ENCODE measurements at places on chromosomes 7 and 10.
A peak's percentile ranks its signal among the peaks of the same experiment; 100 is the strongest.

GRCh38 chr7:104137971-104138370, 69.8 kb downstream of the ORC5 start:
- no peak for DNase-seq

DNA sequence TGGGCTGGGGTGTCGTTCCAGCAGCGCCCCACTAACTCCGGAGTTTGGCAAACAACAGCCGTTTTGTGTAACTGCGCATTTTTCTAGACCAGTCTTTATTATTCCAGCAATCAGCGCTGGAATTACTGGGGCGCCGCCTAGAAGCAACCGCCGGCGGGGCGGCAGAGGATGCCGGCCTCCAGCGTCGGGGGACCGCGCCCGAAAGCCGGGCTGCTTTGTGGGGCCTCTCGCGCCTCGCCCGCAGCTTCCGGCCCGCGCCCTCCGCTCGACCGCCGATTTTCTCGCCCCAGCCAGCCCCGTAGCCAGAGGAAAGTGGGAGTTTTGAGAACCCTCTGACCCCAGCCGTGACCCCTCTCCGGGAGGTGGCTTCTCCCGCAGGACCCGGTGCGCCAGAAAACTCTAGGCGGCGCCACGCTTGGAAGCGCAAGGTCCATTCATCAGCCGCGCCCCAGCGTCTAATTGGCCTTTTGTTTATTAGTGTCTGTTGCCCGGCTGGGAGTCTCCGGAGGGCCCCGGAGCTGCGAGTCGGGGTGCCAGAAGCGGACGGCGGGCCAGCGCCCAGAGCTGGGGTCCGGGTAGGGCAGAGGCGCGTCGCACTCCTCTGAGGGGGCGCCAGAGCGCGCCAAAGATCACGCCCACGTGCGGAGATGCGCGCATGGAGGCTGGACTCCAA, 10.7 kb downstream of the EMX2 start:
- DNase-seq = no peak

DNA sequence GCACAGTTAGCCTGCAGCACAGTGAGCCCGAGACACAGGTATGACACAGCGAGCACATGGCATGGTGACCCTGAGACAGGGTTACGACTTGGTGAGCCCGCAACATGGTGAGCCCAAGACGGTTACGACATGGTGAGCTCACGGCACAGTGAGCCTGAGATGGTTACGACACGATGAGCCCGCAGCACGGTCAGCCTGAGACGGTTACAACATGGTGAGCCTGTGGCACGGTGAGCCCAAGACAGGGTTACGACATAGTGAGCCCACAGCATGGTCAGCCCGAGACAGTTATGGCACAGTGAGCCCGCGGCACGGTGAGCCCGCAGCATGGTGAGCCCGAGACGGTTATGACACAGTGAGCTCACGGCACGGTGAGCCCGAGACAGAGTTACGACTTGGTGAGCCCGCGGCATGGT, 156.1 kb downstream of the MAD1L1 start:
- no peak for DNase-seq

GRCh38 chr10:52011118-52011517, 303.0 kb upstream of the DKK1 start:
- DNase-seq = no peak

- no peak for DNase-seq
Observed at GRCh38 chr10:359093-359492, 223.8 kb downstream of the ZMYND11 start.

- no peak for DNase-seq
Observed at GRCh38 chr7:12771378-12771877, 84.0 kb downstream of the ARL4A start.

DNA sequence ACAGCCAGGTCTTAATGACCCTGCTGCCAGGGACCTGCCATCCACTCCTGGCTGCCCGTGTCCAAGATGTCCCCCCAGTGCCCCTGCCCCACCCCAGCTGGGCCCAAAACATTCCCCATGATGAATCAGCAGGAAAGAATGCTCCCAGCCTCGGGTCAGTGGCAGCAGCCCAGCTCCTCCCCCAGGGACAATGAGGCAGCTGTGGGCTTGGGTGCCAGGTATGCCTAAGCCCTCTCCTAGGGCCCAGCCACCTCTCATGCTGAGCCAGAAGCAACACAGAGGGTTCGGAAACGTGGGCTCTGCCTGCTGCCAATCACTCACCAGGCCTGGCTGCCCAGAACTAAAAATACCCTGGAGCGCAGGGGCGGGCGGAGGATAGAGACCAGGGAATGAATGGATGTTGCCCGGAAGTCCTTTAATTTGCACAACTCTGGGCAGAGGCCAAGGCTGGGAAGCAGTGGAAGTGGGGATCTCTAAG, 1.5 kb upstream of the LOXL4 start:
- DNase-seq = no peak

DNA sequence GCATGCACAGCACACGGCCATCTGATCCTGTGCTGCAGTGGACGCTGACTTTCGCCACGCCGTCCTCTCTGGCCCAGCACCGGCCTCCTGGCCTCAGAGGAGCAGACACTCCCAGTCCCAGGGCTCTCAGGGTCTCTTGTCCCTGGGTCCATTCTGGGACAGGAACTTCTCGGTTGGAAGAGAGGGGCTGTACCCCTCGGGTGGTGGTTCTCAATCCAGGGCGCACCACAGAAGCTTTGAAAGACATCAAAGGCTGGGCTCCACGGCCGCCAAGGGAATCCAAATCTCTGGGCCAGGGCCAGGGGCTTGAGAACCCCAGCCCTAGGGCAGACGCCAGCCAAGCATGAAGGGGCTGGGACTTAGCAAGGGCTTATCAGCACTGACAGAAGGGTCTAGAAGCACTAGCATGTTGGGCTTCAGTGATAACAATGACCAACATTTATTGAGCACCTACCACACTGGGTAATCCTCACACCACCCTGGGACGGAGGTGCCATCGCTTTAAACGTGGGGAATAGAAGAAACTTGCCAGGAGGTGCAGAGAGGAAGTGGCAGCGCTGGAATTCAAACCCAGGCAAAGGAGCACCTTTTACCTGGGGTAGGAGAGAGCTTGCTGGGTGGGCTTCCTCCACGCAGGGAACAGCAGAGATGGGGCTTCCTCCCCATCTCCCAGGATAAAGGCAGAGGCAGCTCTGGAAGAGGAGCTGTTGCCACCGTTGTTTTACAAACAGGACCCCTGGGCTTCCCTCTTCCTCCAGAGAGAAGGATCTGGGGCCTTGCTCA, 1.8 kb upstream of the PYROXD2 start:
- no peak for DNase-seq

DNA sequence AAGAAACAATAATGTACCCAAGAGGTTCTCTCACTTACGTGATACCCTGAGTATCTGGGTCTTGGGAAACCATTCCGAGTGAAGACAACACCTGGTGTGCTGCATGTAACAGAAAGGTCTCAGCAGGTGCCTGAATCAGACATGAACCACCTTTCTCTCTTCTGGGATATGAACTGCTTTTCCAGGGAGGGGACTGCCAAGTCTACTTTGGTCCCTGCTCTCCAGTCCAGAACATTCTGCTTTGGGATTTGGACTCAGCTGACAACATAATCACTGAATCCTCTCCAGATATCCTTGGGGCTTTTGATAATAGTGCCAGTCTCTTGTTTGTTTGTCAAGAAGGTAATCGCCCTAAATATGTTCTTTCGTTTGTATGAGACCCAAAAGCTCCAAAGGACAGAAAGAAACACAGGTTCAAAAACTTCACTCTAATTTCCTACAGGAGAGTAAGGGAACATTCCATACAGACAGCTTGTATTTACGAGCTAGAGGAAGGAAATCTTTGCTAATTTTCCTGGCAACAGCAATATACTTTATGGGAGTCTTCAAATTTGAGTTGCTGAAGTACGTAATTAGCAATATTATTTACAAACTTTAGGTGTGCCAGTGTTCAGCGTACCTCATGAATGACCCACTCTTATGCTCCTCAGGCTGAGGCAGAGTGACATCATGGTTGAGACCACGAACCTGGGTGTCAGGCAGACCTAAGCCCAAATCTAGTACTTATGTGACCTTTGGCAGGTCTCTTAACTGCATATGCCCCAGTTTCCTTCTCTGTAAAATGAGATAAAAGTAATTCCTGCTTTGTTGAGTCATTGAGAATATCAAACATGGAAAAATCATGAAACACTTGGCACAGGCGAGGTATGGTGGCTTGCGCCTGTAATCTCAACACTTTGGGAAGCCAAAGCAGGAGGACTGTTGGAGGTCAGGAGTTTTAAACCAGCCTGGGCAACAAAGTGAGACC, 5.4 kb downstream of the ABLIM1 start:
- peak; percentile 27 for DNase-seq

- DNase-seq = no peak
Observed at GRCh38 chr10:34249634-34250033, 565.5 kb downstream of the PARD3 start.

DNA sequence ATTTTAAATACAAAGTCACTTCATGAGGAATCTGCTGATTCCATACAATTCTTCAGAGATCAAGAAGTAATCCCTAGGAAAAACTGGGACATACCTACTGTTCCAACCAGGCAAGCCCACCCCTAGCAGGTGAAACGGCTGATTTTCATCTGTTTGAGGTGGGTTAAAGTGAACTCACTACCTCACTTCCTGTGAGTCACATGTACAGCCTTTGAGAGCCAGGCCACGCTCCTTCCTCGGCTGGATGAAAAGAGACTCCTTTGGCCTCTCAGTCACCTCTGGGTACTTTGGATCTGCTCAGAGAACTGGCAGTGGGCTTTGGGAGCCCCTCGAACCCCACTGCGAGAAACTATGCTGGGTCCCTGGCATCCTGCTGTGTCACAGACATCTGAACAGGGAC, 68.2 kb downstream of the CHST15 start:
- DNase-seq = no peak

GRCh38 chr7:74217455-74218342, 7.9 kb downstream of the LAT2 start:
- no peak for DNase-seq

GRCh38 chr7:103348452-103348851, 1.0 kb downstream of the PSMC2 start:
- DNase-seq = no peak

DNA sequence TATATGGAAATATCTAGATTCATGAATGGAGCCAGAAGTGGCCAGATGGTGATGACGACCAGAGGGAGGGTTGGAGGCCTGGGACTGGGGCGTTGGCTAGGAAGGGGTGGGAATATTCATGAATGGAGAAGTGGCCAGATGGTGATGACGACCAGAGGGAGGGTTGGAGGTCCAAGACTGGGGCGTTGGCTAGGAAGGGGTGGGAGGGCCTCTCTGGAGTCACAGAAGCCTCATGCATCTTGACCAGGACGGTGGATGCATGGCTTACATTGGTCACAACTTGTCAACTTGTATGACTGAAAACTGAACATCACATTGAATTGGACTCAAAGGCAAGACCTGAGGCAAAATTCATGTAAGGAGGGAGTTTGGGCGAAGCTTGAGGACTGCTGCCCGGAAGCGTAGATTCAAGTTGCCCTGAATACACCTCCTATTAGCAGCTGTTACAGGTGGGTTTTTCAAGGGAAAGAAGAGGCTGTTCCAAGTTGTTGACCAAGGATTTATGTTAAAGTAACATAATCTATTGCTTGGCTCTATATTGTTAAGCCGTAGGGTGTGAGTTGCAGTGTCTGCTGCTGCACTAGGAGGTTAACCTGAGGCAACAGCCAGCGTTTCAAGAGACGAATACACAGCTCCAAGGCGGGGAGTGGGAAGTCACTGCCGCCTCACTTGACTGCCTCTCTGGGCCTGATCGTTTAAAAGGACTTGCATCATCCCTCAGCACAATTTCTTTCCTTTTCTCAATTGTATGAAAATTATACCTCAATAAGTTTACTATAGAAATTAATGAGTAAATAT, 55.1 kb upstream of the FAM20C start:
- no peak for DNase-seq

- no peak for DNase-seq
Observed at GRCh38 chr7:129427526-129428045, 6.6 kb upstream of the STRIP2 start.

DNA sequence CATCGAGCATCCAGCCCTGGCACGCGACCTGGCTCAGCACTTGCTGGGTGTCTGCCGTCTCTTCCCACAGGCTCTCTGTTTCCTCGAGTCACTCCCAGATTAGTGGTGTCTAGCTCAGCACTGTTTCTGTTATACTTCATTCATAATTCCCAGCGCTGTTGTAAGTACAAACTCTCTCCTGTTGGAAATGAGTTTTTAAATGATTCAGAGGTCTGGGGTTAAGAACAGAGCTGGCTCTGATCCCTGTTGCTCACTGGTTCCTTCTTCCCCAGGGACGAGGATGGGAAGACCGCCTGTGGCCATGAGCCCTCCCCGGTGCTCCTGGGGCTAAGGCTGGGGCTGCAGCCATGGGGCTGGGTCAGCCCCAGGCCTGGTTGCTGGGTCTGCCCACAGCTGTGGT, 17.3 kb upstream of the C10orf95 start:
- DNase-seq = no peak

- DNase-seq = no peak
Observed at GRCh38 chr10:119190353-119190752, 11.7 kb upstream of the PRDX3 start.

DNA sequence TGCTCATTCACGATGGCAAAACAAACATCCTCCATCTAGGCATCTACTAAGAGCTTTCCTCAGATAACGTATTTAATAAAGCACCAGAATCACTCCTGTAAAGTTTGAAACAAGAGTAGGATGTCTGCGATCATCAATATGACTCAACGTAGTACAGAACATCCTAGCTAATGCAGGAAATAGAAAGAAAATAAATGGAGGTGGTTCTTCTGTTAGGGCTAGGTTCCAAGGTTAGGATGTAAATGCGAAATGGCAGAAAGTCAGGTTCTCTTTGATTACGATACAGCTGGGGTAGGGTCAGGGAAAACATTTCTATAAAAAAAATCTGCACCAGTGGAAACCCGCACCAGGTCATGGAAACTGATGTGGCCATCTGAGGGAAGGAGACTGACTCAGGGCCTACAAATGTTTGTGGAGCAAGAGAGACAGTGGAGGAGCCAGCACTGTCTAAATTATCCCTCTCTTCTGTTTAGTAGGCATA, 29.1 kb downstream of the CCDC6 start:
- DNase-seq = no peak

GRCh38 chr7:151822541-151823181, 54.3 kb downstream of the PRKAG2 start:
- DNase-seq = no peak

DNA sequence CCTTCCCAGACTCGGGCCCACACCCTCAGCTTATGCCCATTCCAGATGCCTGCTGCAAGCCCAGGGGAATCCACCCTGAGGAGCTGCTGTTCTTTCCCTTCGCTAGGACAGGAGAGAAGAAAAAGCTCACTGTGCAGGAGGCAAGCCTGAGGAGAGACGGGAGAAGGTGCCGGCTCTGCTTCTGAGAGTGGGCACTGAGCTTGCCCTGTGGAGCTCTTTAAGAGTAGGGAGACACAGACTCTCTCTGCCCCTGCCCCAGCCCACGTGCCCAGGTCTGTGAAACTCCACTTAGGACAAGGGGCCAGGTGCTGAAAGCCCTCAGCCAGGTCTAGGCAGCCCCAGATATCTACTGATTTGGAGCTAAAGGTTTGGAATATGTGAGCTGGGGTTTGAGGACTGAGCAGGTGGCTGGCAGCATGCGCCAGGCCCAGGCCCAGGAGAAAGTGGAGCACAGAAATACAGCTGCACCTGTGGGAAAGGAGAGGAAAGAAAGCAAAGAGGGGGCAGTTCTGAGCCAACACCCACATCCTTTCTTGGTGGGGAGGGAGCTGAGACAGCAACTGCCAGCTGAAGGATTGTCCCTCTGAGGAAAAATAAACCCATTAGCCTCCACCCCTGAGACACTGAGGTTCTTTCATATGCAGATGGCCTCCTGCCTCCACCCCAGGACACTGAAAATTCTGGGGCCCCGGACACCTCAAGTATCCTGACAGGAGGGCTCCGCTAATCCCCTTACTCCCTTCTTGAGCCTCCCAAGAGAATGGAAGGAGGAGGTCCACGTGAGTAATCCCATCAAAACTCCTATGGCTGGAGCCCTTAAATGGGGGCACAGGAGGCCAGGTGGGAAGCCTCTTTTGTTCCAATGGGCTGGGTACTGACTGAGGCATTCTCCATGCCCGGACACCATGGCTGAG, 7.3 kb downstream of the POLL start:
- DNase-seq = no peak

Data from cerebellar nuclear complex (tissue), 1 donor.